ENCODE measurements at places on chromosomes 2 and 18. TPM values are rescaled to one million over a fixed set of nuclear protein-coding genes. Genes with fewer than 3 reads are reported as not detected.

- no peak for DNase-seq
These were observed 1165.7 kb upstream of the PIK3C3 start for GRCh38 chr18:40789286-40789685.

DNA sequence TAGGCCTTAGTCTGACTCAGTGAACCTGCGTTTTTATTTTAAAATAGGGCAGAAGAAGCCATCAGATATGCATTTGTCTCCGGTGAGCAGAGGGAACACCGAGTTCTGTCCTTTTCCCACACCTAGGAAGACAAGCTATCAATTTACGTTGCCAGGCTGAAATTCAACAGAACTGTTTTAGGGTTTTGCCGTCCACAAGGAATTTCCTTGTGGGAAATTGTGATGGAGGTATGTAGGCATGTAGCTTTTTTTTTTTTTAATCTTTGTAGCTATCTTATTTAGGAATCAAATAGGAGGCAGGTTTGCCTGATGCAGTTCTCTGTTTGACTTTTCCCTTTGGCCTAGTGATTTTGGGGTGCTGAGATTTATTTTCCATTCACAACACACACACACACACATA lies 62.0 kb upstream of the ASAP2 start:
- DNase-seq = no peak

- no peak for DNase-seq
These were observed 44.8 kb downstream of the RRM2 start for GRCh38 chr2:10167316-10167715.

DNA sequence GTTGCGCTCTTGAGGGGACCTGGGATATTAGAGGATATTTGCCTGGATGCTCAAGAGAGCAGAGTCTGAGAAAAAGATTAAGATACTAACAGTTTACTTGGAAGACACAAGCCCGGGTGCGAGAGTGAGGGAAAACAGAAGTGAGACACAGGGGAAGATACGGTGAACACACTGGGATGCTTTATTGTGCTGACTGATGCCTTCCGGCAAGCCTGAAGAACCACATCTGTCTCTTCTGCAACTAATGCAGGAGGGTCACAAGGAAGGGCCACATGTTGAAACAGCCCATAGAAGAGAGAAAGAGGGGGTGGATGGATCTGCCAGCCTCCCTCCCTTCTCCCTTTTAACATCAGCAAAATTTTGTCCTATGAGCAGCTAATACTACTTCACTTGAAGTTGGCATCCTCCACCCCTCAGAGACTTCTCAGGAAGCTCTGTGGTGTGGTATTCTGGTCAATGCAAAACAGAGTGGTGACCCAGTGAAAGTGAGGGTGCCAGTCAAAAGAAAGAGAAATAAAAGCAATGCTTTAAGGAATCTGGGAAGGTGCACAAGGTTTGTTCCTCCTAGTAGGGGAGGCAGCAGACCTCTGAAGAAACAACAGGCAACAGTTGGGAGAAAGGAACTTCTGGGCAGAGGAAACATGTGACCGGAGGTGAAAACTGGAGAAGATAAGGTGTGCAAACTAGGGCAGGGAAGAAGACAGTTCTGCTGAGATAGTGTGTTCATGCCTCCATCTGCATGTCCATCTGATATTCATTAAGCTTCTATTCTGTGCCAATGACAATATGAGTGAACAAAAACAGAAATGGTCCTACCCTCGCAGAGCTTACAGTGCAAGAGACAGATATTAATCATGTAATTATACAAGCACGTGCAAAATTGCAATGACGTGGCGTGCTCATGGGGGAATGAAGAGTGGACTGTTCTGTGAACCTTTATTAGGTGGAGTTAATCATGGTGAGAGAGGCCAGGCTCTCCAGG lies 107.1 kb downstream of the LYPD6B start:
- DNase-seq = no peak

DNA sequence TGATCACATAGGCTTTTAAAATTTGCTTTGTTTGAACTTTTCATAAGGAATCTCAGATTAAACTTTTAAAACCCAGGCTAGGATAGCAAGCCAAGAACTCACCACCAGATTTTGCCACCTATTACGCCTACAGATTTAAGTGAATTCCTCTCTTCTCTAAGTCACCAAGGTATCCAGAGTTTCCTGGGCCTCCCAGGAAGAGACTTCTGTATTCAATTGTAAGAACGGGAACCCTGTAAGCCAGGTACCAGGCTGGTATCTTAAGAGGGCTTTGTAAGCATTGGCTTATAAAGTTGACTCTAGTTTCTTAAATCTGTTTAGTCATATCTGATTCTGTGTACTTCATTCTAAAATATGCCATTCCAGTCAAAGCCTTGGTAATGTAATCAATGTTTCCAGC lies 285.1 kb downstream of the MBD5 start:
- no peak for DNase-seq

- no peak for DNase-seq
These were observed 26.1 kb downstream of the GALM start for GRCh38 chr2:38691994-38692393.

DNA sequence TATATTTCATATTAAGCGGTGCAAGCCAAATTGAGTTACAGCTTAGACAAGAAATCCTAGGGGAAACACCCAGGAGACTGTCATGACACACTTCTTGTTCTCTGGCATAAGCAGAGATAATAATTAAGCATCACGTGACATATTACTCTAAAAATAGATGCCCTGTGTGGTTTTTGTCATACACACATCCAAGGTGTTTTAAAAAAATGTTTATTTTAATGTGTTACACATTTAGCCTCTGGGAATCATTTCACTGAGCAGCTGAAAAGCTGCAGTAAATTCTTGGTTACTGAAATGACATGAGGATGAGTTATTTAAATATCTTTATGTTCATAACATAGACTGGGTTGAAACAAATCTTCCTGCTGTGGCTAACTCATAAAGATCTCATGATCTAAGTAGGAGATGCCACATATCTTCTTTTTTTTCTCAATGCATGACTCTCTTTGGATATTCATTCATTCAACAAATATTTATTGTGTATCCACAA lies 38.0 kb upstream of the ERMN start:
- no peak for DNase-seq

DNA sequence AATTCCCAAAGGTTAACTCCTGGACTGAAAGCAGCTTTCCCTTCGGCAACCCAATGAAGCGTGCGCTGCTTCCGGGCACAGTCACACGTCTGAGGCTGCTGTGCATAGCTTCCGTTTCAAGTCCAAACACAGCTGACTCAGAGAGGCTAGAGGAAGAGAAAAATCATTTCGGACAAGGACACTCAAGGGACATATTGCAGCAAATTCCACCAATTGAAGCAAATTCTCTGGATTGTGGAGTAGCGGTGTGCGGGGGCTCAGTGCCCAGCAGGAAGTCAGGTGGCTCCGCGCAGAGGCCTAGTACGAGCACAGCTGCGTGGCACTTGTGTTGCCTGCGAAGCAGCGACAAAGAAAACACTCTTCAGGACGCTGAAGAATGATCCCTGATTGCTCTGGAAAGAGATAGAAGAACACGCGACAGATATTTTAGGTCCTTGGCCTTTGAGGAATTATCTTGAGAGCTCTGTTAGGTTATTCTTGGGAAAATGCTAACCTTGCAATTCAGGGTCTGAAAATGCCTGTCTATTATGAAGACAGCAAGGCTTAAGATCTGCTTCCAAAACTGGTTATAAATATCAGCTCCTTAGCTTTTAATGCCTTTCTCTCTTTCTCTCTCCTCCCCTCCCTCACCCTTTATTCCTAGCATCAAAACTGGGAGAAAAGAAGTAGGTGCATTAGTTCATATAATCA lies 352.6 kb upstream of the DLGAP1 start:
- no peak for DNase-seq

DNA sequence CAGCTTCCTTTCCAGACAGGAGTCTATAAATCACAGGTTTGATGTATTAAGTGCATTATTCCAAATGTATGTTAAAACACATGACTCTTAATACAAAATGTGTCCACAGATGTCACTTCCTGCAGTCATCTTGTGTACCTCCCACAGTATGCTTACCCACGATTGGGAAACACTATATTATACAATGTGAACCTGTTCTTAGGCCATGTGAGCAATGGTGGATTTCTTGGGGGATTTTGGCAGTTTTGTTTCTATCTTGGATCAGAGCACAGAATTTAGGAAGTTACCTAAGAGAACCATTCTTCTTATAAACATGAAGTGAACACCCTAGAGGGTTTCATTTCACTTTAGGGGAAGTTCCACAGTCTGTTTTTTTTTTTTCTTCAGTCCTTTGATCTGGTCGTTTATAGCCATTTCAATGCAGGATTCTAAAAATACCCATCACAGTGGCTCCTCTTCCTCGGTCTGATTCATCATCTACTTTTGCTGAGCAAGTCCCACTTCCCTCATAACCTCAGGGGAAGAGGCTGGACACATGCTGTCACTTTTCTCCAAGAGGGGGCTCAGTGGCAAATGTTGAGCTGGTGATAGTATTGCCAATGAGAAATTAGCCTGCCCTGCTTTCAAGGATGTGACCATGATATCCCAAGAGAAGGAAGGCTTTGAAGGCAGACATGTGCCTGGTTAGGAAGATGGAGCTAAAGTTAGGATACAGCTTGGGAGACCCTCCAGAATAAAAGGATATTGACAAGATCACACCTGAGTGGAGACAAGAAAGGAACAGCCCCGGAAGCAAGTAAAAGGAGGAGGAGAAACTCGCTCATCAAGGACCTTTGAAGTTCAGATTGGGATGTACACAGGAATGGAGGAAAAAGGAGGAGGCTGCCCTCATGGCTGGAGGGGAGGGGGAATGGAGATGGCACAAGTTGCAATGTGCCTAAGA lies 22.6 kb downstream of the PLEK start:
- DNase-seq = no peak

DNA sequence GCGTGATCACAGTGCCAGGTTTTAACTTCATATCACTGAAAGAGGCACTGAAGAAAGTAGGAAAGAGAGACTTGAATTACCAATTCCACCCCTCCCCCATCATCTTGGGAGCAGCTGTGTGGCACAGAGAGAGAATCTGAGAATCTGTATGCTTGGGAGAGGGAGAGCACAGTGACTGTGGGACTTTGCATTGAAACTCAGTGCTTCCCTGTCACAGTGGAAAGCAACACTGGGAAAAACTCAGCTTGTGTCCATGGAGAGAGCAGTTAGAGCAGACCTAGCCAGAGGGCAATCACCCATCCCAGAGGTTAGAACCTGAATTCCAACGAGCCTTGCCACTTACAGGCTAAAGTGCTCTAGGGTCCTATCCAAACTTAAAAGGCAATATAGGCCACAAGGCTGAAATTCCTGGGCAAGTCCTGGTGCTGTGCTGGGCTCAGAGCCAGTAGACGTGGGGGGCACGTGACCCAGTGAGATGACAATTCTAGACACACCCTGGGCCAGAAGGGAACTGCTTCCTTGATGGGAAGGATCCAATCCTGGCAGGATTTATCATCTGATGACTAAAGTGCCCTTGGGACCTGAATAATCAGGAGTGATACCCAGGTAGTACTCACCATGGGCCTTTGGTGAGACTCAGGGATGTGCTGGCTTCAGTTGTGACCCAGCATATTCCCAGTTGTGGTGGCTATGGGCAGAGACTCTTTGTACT lies 15.5 kb upstream of the ABCB11 start:
- DNase-seq = no peak

GRCh38 chr2:177010146-177010545 lies 202.4 kb upstream of the HNRNPA3 start:
- no peak for DNase-seq

- DNase-seq = no peak
These were observed 125.5 kb downstream of the MC4R start for GRCh38 chr18:60247103-60247502.

GRCh38 chr2:219831957-219832356 lies 204.5 kb downstream of the SLC4A3 start:
- no peak for DNase-seq

DNA sequence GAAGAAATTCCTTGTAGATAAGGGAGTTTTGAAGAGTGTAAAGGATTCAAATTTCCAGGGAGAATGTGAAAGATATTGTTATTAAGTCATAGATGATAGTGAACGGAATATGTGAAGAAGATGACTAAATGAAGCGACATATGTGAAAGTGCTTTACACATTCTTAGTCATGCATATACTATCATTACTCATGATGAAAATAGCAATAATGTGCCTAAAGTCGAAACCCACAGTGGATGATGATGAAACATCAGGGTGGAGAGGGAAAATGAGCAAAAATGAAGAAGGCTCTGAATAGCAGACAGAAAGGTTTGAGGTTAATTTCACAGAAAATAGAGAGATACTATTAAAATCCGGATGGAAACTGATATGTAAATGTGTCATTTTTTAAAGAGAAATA lies 1237.1 kb downstream of the LRP1B start:
- no peak for DNase-seq

- DNase-seq = no peak
These were observed 2.1 kb upstream of the PXDN start for GRCh38 chr2:1746174-1747064.

DNA sequence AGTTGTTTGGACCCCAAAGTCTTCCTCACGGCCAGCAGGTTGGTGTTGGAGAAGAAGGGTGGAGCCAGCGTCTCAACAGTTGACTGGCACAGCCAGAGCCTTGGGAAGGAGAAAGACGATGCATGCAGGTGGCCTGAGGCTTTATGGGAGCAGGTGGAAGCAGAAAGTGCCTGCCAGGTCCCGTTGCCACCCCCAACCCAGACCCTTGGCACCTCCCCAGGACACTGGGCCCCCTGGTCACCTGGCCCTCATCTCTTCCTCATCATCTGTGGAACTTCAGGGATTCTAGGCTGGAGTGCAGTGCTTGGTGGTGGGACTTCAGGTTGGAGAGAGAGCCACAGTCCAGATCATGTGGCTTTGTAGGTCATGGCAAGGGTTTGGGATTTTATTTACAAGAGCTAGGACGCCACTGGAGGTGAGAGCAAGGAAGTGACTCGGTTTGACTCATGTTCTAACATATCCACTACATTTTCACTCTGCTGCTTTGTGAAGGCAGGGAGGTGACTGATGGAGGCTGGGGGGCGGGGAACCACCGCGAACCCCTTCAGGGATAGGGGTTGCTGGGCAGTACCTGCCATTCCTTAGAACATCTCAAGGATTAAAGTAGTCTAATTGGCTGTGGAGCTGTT lies 62.5 kb upstream of the B3GNT7 start:
- DNase-seq = no peak

- peak; percentile 100 for DNase-seq
These were observed 18.4 kb downstream of the ATOH8 start for GRCh38 chr2:85772019-85772745.

DNA sequence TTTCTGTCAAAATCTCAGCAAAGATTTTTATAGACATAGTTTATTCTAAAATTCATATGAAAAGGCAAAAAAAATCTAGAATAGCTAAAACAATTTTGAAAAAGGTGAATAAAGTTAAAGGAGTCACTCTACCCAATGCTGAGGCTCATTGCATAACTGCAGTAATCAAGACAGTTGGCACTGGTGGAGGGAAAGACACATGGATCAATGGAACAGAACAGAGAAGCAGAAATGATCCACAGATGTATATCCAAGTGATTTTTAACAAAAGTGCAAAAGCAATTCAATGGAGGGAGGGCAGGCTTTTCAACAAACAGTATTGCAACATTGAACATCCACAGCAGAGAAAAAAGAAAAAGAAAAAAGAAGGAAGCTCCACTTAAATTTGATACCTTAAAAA lies 162.8 kb downstream of the RBM43 start:
- no peak for DNase-seq

Gene IL18R1
- total RNA-seq = 1.1 TPM

Gene CDCA7
- total RNA-seq = 1.7 TPM

Gene ACKR3
- total RNA-seq = 17.0 TPM

Gene RNF144A
- total RNA-seq = 12.1 TPM

Gene SPHKAP
- 0.41 TPM for total RNA-seq

Gene ANKRD23
- total RNA-seq = 3.3 TPM

Gene BOLL
- not detected for total RNA-seq

Gene ARHGAP25
- 5.7 TPM for total RNA-seq

Gene CDK15
- 0.81 TPM for total RNA-seq

Gene DHRS9
- total RNA-seq = 0.36 TPM

Gene ADRA2B
- 1.4 TPM for total RNA-seq

Gene INPP5D
- 20.8 TPM for total RNA-seq
